ENCODE measurements at places on chromosomes 4 and X.
A peak's percentile ranks its signal among the peaks of the same experiment; 100 is the strongest.

GRCh38 chrX:39112143-39112542, 310.9 kb downstream of the MID1IP1 start:
- DNase-seq, result no peak

DNA sequence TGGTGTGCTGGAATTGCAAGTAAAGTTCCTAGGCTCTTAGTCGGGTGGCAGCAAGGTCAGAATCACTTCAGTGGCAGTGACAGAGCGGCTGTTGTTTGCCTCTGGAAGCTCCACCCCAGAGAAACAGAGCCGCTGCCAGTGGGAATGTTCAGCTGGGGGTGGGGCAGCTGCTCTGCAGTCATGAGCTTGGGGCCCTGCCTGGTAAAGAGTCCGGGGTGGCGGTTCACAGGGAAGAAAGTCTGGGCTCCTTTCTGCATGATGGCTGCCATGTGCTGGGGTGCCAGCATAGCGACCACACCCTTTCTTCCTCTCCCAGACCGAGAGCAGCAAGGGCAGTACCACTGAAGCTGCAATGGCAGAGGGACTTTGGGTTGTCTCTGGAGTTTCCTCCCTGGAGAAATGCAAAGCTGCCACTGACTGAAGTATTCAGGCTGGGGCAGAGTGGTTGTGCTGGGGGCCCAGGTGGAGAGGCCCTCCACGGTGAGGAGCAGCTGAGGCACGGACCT, 108.8 kb upstream of the CENPE start:
- DNase-seq, result no peak

DNA sequence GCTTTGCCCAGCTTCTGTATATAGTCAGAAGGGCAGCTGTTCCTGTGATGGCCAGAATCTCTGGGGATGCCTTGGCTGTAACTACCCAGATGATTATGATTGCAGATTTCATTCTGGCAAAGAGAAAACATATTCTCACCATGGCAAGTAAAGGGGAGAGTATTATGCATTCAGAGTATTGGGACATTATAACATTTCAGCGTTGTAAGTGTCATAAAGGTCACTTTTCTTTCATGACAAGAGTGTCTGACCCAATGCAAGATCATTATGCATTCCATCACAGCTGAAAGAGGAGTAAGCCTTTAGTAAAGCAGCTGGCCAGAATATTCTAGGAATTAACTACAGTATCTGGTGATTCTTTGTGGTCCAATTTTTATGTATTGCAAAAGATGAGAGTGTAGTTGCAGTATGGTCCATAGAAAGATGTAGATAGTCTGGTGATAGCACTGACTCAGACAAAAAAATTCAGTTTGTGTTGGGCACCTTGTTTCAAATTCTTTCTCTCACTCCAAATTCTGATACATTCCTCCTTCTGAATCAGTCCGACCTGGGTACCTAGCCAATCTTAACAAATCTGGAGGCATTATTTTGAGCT, 2366.3 kb downstream of the PCDH7 start:
- no peak for DNase-seq

DNA sequence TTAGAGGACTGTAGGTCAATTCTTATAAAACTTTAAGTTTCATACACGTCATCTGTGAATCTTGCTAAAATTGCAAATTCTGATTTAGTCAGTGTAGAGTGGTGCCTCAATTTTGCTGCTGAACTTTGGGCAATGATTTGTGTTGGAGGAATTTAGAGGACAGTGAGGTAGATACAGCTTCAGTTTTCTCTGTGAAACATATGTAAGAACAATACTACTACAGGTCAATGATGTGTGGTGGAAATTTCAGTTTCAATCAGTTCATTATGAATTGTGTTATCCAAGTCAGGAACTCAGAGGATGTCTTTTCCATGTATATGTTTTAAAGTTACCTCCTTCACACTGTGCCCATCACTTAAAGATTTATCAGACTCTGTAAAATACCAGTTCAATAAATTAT, 1597.8 kb upstream of the PCDH10 start:
- DNase-seq, result no peak

DNA sequence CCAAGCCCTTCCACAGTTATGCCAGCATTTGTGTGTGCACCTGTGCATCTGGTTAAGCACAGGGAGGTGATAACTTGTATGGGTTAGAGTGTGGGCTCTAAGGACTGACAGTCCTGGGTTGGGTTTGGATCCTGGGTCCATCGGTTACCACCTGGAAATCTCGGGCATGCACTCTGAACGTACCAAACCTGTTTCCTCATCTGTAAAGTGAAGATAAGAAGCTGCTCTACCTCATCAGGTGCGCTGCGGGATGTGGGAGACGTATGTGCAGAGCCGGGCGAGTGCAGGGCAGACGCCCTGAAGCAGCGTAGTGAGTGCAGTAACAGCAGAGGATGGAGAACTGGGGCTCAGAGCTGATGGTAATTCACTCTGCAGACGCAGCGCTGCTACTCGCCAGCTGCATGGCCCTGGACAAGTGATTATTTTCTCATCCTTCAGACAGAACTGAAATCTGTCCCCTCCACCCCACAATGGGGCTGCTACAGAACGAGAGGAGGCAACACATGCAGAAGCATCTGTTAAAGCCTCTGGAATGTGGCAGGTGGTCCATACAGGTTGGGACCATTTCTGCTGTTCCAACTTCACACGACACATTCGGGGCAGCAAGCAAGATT, 64.4 kb downstream of the HADH start:
- DNase-seq, result peak; percentile 20

- DNase-seq, result no peak
Observed at GRCh38 chr4:7867701-7868435, 71.8 kb downstream of the AFAP1 start.

GRCh38 chrX:50881028-50881427, 29.5 kb upstream of the BMP15 start:
- no peak for DNase-seq

DNA sequence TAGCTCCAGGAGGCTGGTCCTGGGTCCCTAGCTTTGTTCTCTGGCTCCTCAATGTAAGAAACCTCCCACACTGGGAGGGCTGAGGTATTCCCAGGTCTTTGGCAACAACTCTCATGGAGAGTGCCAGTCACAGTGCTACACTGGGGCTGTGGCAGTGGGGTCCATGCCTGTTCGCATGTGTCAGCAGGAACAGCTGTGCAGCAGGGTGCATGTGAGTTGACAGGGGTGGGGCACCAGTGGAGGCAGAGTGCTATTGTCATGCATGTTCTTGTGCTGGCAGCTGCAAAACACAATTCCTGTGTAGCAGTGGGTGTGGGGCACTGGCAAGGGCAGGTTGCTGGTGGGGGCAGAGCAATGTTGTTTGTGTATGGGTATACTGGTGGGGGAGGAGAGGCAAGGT, 246.0 kb downstream of the CXXC4 start:
- no peak for DNase-seq

DNA sequence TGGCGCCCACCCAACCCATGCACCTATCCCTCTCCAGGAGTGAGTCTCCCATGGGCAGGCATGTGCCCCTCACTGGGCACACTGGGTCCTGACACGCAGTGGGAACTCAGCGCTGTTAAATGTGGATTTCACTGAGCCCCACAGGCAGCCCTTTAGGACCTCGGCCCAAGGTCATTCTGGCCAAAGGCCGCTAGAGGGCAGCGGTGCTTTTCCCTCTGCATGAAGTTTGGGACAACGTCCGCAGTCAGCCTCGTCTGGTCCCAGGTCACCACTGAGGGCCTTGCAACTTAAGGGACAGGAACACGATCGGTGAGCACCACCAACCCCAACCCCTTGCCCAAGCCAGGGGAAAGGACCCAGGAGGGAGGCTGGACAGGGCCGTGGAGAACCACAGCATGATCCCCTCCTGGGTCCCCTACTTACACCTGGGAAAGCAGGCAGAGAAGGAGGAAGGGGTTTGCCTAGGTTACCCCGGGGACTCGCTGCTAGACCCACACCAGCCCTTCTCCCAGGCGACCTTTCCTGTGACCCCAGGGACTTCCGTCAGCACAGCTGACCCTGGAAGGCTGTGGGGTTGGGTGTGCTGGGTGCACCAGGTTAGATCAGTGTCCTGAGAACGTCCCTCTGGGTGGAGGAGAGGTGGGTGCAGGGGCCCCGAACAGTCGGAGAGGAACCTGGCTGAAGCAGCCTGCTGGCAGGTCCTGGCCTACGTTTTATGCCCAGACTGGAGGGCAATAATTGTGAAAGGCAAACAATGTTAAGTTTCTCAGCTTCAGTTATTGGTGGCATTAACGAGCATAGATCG, 24.0 kb downstream of the CYTL1 start:
- DNase-seq, result peak; percentile 39

DNA sequence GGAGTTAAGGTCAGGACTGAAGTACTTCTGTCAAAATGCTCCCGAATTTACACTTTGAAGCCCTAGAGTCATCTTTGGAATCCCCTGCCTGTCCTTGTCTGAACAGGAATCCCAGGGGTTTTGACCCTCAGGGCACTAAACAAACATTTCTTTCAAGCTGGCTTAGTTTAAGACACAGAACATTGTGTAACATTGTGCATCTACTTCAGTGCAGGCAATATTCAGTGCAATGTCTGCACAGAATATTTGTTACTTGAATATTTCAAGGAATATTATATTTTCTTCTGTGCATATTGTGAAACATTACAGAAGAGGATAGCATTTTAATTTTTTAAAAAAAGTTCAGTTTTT, 763.4 kb downstream of the PCDH18 start:
- DNase-seq, result no peak

GRCh38 chrX:129139837-129140598, 383.3 kb downstream of the SMARCA1 start:
- peak; percentile 95 for DNase-seq

GRCh38 chrX:130100180-130100579, 10.1 kb downstream of the ELF4 start:
- no peak for DNase-seq

DNA sequence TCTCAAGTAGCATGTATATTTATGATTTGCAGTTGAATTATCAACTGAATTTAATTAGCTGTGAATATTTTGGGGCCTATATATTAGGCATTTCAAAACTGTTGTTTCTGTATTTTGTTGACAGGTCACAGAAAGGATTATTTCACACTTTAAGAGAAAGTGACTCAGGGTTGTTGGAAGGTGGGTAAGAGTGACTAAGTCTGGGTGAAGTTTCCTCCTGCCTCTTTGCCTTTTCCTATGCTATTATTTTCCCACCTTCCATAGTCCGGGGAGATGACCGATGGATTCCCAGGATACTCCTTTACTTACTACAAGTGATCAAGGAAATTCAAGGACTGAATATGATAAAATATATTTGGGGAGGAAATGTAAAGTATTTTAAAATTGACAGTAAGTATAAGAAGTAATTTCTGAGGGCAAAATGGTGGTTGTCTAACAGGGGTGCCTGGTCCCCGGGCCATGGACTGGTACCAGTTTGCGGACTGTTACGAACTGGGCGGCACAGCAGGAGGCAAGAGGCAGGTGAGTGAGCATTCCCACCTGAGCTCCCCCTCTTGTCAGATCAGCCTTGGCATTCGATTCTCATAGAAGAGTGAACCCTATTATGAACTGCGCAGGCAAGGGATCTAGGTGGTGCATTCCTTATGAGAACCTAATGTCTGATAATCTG, 175.5 kb upstream of the GPRIN3 start:
- DNase-seq, result no peak

DNA sequence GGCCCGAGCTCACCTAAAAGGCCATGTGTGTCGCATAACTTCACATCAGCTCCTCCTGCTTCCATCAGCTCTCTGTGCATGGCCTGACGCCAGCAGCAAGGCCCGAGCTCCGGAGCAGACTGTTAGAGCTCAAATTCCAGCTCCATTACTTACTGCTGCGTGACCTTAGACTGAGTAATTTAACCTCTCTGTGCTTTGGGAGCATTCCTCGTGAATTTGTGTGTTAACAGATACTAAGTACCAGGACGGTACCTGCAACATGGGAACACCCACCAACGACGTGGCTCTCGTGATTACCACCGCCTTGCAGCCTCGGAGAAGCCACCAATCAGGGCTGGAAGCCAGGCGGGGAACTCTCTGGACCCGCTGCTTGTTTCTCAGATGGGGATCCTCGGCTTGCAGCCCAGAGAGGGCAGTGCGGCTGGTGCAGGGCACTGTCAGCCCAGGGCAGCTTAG, 12.9 kb downstream of the LETM1 start:
- DNase-seq, result no peak

GRCh38 chr4:88418411-88418810, 38.5 kb upstream of the HERC5 start:
- DNase-seq, result no peak

- no peak for DNase-seq
Observed at GRCh38 chr4:168541266-168541953, 44.6 kb downstream of the PALLD start.

GRCh38 chrX:105297041-105297440, 76.5 kb upstream of the TEX13A start:
- no peak for DNase-seq

- DNase-seq, result no peak
Observed at GRCh38 chrX:68870357-68870756, 41.5 kb downstream of the EFNB1 start.

DNA sequence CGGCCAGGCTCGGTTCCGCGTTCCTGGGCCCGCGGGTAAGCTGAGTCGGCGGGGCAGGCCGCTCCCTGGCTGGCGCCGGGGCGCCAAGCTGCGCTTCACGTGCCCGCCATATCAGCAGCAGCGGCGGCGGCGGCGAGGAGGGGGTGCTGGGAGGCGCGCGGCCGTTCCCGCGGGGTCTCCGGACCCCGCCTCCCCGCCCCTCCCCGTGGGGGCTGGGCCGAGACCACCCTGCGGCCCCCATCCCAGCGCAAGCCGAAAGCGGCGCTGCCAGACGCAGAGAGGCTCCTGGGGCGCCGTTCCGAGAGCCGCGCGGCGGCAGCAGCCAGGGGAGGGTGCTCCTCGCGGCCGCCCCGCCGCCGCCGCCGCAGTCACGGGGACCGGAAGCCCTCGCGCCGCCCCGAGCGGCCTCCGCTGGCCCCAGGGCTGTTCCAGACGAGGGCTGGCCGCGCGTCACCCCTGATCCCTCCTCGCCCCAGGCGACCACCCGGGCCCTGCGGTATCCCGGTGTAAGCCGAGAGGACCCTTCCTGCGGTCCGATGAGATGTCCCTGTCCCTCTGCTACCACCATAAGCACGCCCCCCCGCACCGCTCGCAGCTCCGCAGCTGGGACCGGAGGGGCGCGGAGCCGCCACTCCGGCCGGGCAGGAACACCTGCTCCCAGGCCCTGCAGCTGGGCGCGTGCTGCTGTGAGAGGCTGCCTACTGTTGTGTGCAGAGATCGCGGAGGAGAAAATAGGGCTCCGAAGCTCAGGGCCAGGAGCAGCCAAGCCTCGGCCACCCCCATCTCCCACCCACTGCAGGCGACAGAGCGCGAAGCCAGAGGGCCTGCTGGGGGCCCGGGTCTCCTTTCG, 7.5 kb upstream of the BCOR start:
- peak; percentile 54 for DNase-seq

DNA sequence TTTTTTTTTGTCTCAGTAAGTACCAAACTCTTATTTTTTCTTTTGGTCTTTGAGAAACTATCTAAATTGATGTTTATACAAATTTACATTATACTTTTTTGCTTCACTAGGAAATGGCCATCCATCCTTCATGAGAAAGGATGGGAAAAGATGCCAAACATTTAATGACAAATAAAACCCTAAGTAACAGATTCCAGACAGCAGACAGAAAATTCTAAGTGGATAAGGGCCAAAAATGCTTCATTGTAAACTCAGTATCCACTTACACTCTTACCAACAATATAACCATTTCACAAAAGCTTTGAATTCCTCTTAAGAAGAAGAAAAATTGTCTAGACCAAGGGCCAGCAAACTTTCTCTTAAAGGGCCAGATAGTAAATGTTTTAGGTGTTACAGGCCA, 3.5 kb downstream of the GUCY1B1 start:
- DNase-seq, result no peak

All from NCI-H524 (cell line).